ENCODE measurements at places on chromosomes 3 and 15.

GRCh38 chr3:27623085-27623753 lies 98.9 kb downstream of the EOMES start:
- DNase-seq = peak; percentile 76

DNA sequence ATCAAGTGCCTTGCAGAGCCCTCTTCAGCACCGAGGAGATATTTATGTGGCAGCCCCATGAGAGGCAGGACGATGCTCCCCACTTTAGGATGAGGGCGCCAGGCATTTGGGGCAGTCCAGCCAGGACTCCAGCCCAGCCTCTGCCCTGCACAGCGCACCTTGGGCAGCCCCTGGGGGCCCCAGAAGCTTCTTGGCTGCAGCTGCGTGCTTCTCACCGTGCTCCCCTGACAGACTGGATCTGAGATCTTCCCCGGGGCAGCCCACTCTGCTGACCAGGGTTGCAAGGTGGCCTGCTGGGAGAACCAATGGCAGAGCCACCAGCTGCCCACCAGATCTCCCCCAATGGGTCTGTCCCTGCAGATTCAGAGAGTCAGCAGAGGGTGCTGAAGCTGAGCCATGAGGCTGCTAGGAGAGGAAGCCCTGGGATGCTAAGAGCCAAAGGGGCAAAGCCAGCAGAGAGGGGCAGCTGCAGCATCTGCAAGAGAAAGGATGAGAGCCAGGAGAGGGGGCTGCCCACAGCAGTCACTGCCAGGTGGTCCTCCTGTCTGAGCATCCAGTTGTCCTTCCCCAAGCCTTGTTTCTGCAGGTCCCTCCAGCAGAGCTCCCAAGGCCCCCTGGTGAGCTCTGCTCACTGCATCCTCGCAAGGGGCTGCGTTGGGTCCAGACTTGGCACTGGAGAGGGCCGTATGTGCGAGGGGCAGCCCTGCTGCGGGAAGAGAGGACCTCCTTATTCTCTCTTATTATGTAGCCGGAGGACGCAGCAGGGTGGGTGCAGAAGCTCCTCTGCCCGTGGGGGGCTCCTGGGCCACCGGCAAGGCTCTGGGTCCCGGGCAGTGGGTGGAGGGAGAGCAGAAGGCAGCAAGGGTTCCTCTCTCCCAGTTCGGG lies 14.7 kb upstream of the KLF13 start:
- no peak for DNase-seq

- DNase-seq = peak; percentile 71
Measured at GRCh38 chr15:40344631-40345120, 3.9 kb upstream of the CCDC9B start.

- DNase-seq = peak; percentile 54
Measured at GRCh38 chr3:56303487-56303886, 164.8 kb downstream of the ERC2 start.

GRCh38 chr3:108946292-108947285 lies 7.1 kb downstream of the GUCA1C start:
- peak; percentile 10 for DNase-seq

GRCh38 chr15:68699124-68699880 lies 120.5 kb downstream of the CORO2B start:
- DNase-seq = no peak

GRCh38 chr15:59346951-59347350 lies 25.7 kb downstream of the MYO1E start:
- no peak for DNase-seq

GRCh38 chr3:73148206-73148605 lies 86.7 kb downstream of the EBLN2 start:
- peak; percentile 4 for DNase-seq

DNA sequence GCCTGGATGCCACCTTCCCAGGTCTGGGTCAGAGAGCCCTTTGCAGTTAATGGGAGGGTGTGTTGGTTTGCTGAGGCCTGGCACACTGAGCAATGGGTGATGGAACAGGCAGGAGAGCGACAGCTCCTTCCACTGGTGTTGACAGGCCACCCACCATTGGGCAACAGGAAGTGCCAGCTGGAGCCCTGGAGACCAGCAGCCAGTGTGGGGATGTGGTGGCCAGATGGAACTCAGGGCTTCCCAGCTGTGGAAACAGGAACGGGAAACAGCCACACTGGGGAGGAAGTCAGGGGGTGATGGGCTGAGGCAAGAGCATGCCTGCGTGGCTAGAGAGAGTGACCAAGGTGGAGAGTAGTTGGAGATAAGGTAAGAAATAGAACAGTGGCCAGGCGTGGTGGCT lies 9.3 kb downstream of the PSTPIP1 start:
- DNase-seq = no peak

DNA sequence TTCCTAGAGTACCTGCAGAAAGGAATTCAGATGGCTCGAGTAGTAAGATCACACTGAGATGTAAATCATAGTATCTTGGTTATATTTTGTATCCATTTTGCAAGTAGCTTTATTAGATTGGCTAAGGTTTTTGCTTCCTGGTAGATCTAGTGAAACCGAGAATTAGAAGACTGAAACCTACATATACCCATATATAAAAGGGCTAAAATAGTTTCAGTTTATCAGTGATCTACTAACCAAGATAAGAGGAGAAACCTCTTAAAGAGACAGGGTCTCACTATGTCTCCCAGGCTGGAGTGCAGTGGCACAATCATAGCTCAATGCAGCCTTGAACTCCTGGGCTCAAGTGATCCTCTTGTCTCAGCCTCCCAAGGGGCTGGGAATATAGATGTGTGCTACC lies 135.3 kb downstream of the PCCB start:
- DNase-seq = no peak

GRCh38 chr3:39869890-39870289 lies 60.5 kb downstream of the MYRIP start:
- DNase-seq = no peak

GRCh38 chr15:101250341-101250831 lies 1.5 kb downstream of the CHSY1 start:
- peak; percentile 74 for DNase-seq

- DNase-seq = no peak
Measured at GRCh38 chr15:95286352-95286880, 1044.1 kb upstream of the NR2F2 start.

DNA sequence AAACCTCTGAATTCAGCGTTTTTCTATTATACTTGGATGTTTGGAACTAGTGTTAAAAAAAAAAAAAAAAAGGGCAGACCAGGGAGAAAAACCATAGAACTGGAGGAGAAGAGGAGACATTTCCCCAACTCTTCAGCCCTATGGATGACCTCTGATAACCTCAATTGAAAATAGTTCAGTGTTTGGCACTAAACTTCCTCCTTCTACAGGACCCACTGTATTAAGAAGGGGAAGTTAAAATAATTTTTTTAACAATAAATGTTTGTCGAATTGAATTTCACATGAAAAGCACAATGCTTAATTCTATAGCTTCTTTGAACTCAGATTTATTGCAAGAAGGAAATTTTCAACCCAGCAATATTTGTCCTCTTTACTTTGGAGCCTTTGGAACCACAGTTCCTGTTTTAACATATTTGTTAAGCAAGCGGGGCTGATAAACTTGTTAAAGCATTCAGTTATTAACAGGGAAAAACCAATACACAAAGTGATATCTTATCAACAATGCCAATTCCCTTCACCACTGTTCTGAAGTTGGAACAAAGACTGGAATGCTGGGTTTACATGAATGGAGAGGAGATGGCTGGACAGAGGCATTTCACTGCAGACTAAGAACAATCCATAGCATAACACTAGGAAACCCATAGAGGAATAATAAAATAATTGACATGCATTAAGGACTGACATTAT lies 3.1 kb upstream of the A4GNT start:
- DNase-seq = no peak

DNA sequence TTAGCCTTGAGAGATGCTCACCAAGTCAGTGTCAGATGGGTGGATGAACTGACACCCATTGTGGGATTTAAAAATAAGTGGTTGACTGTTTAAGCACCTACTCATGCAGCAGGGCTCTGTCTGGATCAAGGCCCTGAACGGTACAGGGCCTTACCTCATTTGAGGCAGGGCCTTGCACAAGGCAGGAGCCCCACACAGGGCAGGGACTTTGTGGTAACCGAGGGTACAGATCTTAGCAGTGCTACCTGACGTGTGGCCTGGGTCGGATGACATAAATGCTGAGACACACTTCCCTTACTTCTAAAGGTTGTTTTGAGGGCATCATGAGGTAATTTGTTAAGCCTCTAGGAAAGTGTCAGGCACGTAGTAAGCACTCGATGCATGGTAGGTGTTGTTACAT lies 59.5 kb upstream of the PLXNA1 start:
- no peak for DNase-seq

GRCh38 chr3:65712140-65712539 lies 326.6 kb downstream of the MAGI1 start:
- peak; percentile 65 for DNase-seq

DNA sequence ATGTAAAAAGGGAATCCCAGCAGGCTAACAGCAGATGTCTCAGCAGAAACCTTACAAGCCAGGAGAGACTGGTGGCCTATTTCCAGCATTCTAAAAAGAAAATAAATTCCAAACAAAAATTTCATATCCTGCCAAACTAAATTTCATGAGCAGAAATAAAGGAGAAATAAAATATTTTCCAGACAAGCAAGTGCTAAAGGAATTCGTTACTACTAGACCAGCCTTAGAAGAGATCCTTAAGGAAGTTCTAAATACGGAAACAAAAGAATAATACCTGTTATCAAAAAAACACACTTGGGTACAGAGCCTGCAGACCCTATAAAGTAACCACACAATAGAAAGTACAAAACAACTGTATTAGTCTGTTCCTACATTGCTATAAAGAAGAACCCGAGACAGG lies 41.4 kb downstream of the HDGFL3 start:
- peak; percentile 1 for DNase-seq

Data from fibroblast of skin of back (primary cell).